ENCODE measurements at places on chromosomes 6 and 20. TPM values are rescaled to one million over a fixed set of nuclear protein-coding genes. Genes with fewer than 3 reads are reported as not detected.

DNA sequence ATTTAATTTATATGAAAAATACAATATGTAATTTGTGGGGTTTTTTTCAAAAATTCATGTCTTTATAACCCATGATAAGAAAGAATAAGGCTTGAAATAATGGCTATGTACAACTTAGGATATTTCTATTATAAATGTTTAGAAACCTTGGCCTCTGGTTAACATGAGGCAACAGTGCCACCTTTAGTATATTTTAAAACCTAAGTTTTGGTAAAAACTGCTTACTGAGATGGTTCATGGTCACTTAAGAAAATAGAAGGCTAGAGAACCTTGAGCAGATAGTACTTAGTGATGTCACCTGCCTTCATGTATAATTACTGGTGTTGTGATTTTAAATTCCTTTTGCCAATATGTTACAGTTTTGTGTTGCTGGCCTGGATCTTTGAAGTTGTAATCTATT lies 176.4 kb downstream of the ADGB start:
- H3K27ac ChIP-seq = no peak overlapping the region
- H3K36me3 ChIP-seq = no peaks in the 10 kb centered on the region
- H3K4me3 ChIP-seq = no peak overlapping the region

DNA sequence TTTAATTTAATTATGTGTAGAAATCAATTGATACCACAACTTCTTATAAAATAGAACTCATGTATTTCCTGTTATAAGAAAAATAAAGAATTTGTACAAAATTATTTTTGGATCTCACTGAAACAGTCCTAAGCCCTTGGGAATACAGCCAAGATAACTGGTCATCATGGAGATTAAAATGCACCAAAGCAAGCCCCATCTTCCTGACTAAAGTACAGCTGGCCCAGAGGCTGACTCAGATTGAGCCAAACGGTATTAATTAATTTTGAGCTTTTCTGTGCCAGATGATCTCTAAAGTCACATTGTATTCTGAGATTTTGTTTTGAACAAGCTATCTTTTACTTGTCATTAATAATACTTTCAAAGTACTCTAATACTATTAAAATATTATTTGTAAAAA lies 978.5 kb downstream of the TBC1D32 start:
- no peak overlapping the region for H3K4me3 ChIP-seq
- H3K27me3 ChIP-seq = no peaks in the 10 kb centered on the region
- H3K36me3 ChIP-seq = no peaks in the 10 kb centered on the region
- no peak overlapping the region for H3K27ac ChIP-seq
- DNase-seq = no peak

DNA sequence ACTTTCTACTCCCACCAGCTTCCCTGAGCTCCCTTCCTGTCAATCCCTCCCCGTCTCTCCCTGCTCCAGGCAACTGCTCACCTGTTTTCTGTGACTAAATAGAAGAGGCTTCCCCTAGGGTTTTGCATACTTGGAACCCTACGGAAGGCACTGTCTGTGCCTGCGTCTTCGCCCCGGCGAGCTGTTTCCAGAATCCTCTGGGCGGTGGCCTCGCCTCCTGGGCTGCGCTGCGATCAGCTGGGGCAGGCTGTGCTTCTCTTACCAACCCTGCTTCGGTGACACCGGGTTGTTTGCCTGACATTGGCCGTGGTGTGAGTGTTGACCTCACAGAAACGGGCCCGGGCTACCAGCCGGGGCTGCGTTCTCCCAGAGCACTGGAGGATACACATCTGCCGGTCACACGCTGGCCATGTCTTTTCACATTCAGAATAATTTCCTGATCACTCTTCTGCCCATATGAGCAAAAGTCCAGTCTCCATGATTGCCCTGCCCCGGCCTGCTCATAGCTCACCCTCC lies 29.4 kb upstream of the CCR6 start:
- H3K4me3 ChIP-seq = no peak overlapping the region
- no peaks in the 10 kb centered on the region for H3K36me3 ChIP-seq
- no peaks in the 10 kb centered on the region for H3K27me3 ChIP-seq
- DNase-seq = no peak
- H3K4me1 ChIP-seq = no peaks in the 10 kb centered on the region

DNA sequence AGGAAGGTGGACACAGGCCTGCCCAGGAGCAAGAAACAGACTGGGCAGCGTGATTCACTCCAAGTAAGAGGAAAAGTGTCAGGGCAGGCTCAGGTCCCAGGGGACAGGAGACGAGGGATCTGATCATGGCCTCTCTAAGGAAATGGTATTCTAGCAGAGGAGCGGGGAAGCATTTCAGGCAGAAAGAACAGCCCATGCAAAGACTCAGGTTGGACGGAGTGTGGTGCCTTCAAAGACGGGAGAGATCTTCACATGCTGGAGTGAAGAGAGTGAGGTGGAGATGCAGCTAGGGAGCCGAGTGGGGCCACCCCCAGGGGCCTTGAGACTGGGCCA lies 161.1 kb downstream of the SYCP2 start:
- H3K27ac ChIP-seq = no peak overlapping the region
- no peak overlapping the region for H3K4me3 ChIP-seq
- DNase-seq = no peak
- H3K4me1 ChIP-seq = no peaks in the 10 kb centered on the region
- no peaks in the 10 kb centered on the region for H3K27me3 ChIP-seq
- H3K36me3 ChIP-seq = no peaks in the 10 kb centered on the region

GRCh38 chr6:12013307-12013719 lies 1.2 kb downstream of the HIVEP1 start:
- H3K36me3 ChIP-seq = no peaks in the 10 kb centered on the region
- DNase-seq = no peak
- H3K27me3 ChIP-seq = no peaks in the 10 kb centered on the region
- peaks cover 3% of the 10 kb centered on the region for H3K4me1 ChIP-seq
- H3K27ac ChIP-seq = peak overlapping the region; percentile 84

- H3K4me3 ChIP-seq = no peak overlapping the region
- H3K36me3 ChIP-seq = no peaks in the 10 kb centered on the region
- no peaks in the 10 kb centered on the region for H3K27me3 ChIP-seq
Observed at GRCh38 chr20:24577271-24577909, 108.0 kb downstream of the SYNDIG1 start.

- no peaks in the 10 kb centered on the region for H3K36me3 ChIP-seq
- H3K4me1 ChIP-seq = no peaks in the 10 kb centered on the region
- no peaks in the 10 kb centered on the region for H3K27me3 ChIP-seq
- H3K4me3 ChIP-seq = no peak overlapping the region
Observed at GRCh38 chr6:162069995-162070394, 657.6 kb downstream of the PRKN start.

GRCh38 chr6:27477318-27478013 lies 4.6 kb upstream of the ZNF184 start:
- H3K27me3 ChIP-seq = no peaks in the 10 kb centered on the region
- no peaks in the 10 kb centered on the region for H3K4me1 ChIP-seq
- no peak overlapping the region for H3K4me3 ChIP-seq
- no peak overlapping the region for H3K27ac ChIP-seq

GRCh38 chr6:79064635-79065034 lies 13.4 kb downstream of the PHIP start:
- no peak for DNase-seq
- H3K4me1 ChIP-seq = peaks cover 3% of the 10 kb centered on the region
- no peak overlapping the region for H3K4me3 ChIP-seq
- no peaks in the 10 kb centered on the region for H3K36me3 ChIP-seq
- no peak overlapping the region for H3K27ac ChIP-seq

- no peak overlapping the region for H3K27ac ChIP-seq
- no peaks in the 10 kb centered on the region for H3K4me1 ChIP-seq
- no peak overlapping the region for H3K4me3 ChIP-seq
Observed at GRCh38 chr6:36691612-36692011, 6.0 kb upstream of the RAB44 start.

- H3K27me3 ChIP-seq = no peaks in the 10 kb centered on the region
- no peaks in the 10 kb centered on the region for H3K36me3 ChIP-seq
- no peak overlapping the region for H3K4me3 ChIP-seq
- no peak overlapping the region for H3K27ac ChIP-seq
- no peak for DNase-seq
Observed at GRCh38 chr20:34385464-34385863, 22.4 kb downstream of the ITCH start.

The PI16 gene
- 1.7 TPM for total RNA-seq

The WFDC12 gene
- total RNA-seq = 1.4 TPM

The GLP1R gene
- total RNA-seq = 0.22 TPM

The NNAT gene
- 0.25 TPM for total RNA-seq

The ERVFRD-1 gene
- total RNA-seq = 0.57 TPM

The PRDM1 gene
- total RNA-seq = 23.0 TPM

The E2F1 gene
- 1.5 TPM for total RNA-seq

The C20orf141 gene
- not detected for total RNA-seq

Data from kidney (tissue), 22 donors.